ENCODE measurements at places on chromosomes 5 and 9.

DNA sequence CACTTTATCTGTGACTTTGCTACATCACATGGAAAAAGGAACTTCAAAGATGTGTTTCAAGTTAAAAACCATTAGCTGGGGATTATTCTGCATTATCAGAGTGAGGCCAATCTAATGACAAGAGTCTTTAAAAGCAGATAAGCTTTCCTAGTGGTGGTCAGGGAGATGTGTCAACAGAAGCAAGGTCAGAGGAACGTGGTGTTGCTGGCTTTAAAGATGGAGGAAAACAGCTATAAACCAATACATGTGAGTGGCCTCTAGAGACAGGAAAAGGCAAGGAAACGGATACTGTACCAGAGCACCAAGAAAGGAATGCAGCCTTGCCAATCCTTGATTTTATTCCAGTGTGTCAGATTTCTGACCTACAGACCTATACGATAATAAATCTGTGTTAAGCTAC is 204.2 kb downstream of the TAF11L14 start:
- DNase-seq: no peak

GRCh38 chr9:78439866-78440830 is 143.2 kb downstream of the PSAT1 start:
- no peak for DNase-seq

DNA sequence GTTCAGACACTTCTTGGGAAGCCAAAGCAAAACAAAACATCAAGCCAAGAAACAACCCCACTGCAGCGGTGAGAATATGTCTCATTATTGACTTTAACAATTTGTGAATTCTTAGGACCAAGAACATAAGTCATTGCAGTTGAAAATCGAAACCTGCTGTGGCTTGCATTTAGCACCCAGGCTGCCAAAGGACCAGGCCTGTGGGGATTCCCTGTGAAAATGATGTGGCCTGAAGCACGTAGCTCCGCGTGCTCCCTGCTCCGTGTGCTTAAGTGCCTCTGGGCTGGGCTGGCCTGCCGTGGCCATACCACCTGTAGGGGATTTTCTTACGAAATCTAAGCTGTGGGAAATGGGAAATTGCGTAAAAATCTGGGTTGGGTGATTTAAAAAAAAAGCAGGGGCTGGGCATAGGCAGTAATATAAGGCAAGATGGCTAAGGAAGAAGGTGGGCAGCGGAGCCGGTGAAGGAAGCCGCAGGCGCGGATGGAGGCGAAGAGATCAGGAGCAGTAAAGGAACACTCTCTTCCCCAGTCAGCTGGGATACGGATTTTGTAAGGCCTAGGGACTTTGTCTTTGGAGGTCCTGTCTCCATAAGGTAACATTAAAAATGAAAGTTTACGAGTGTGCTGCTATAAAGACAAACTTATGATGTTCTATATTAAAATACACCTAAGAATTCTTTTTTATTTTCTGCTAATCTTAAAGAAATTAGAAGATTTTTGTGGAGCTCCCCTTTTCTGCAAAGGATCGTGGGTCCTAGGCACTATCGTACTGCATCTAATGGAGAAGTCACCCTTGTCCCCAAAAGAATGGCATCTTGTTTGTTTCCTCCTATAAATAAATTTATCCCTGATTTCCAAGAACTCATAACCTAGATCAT is 189.6 kb upstream of the SEMA6A start:
- DNase-seq: no peak

GRCh38 chr5:16750445-16750844 is 133.6 kb upstream of the RETREG1 start:
- no peak for DNase-seq

- no peak for DNase-seq
Observed at GRCh38 chr5:24183981-24184380, 460.8 kb downstream of the CDH10 start.

GRCh38 chr5:5751498-5751897 is 329.0 kb downstream of the ICE1 start:
- no peak for DNase-seq

DNA sequence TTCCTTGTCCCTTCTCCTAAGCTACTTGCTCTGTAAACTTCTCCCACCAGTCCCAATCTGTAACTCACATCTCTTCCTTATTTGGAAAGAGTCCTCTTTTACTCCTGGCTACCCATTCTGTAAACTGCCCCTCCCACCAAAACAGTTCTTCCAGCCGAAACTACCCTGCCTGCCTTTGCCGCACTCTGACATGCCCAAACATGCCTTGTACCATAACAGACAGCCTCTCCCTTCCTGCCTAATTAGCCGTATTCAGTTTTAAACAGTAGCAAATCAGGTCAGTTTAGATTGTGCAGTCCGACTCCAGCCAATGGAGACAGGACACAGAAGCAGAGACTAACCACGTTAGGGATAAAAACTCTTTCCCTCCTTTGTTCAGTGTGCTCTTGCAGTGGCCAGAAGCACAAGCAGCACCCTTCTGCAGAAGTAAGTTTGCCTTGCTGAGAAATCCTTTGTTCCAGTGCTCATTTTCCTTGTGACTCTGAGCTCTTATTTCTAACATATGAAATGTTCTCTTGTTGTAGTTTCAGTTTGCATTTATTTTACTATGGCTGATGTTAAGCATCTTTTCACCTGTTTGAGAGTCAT is 5.4 kb upstream of the GLT6D1 start:
- DNase-seq: no peak

GRCh38 chr5:167725264-167725663 is 566.2 kb upstream of the WWC1 start:
- no peak for DNase-seq

Data from posterior vena cava (tissue), 2 donors.